ENCODE measurements at places on chromosomes 16 and 17.

DNA sequence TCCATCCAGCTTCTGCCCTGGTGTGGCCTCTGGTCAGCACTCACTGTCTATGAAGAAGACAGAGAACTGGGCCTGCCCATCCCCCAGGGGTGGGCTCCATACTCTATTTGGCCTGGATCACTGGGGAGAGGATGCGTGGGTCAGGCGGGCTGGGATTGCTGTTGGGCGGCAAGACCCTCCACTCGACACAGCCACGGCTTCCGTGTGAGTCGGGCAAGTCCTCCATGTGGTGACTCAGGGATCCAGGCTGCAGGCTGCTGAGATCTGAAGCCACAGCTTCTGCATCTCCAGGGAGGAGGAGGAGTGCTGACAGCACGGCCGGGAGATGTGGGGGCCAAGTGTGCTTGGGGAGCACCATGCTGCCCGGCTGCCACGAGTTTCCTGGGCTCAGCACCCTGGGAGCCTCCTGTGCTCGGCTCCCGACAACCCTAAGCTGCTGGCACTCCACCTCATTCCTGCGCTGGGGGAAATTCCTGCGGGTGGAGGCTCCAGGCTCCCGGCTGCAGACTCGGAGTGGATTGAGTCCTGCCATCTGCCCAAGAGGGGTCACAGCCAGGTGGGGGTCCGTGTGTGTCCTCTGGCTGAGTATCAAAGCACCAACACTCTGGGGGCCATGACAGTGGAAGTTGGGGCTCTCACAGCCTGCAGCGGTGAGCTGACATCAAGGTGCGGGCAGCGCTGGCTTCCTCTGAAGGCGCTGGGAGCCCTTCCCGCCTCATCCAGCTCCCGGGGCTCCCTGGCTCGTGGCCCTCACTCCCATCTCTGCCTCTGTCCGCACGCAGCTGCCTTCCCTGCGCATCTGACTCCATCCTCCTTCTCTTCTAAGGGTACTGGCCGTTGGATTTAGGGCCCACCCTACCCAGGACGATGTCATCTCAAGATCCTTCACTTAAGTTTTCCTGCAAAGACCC lies 24.4 kb upstream of the CBFA2T3 start:
- DNase-seq: no peak

GRCh38 chr16:12267491-12267890 lies 291.0 kb downstream of the SNX29 start:
- DNase-seq: no peak

GRCh38 chr16:87848676-87849345 lies 20.5 kb downstream of the SLC7A5 start:
- DNase-seq: no peak

- DNase-seq: no peak
Measured at GRCh38 chr17:1190751-1191331, 11.1 kb upstream of the ABR start.

- no peak for DNase-seq
Measured at GRCh38 chr17:78940708-78941107, 15.5 kb upstream of the TIMP2 start.

DNA sequence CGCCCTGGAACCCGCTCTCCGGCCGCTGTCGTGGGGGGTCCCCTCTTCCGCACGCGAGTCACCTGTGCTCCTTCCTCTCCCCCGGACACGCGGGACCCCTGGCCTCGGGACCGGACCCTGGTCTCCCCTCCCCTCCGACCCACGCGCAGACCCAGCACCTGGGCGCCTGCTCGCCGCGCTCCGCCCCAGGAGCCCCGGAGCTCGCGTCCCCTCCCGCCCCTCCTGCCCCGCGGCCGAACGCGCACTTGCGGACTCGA lies 762 bp downstream of the RAB40B start:
- no peak for DNase-seq
